ENCODE measurements at places on chromosomes 1 and 21.

- H3K27ac ChIP-seq, result no peak overlapping the region
- peak; percentile 4 for DNase-seq
- no peaks in the 10 kb centered on the region for H3K4me1 ChIP-seq
- H3K27me3 ChIP-seq, result no peaks in the 10 kb centered on the region
- H3K36me3 ChIP-seq, result no peaks in the 10 kb centered on the region
Observed at GRCh38 chr1:180415985-180416633, 86.3 kb downstream of the ACBD6 start.

DNA sequence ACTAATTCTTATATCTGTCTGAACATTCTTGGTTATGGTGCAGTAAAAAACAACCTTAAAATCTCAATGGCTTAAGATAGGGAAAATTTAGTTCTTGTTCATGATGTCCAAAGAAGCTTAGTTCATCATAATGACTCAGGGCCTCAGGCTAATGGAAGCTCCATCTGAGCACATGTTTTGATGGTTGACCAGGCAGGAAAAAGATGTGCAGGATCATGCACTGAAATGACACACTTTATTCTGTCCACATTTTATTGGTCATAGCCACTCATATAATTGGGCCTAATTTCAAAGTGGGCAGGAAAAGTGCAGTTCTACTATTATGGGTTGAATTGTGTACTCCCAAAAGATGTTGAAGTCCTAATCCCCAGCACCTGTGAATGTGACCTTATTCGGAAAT, 198.2 kb downstream of the CENPF start:
- no peaks in the 10 kb centered on the region for H3K27me3 ChIP-seq
- no peaks in the 10 kb centered on the region for H3K4me1 ChIP-seq
- no peaks in the 10 kb centered on the region for H3K36me3 ChIP-seq
- H3K27ac ChIP-seq, result no peak overlapping the region
- no peak overlapping the region for H3K4me3 ChIP-seq

DNA sequence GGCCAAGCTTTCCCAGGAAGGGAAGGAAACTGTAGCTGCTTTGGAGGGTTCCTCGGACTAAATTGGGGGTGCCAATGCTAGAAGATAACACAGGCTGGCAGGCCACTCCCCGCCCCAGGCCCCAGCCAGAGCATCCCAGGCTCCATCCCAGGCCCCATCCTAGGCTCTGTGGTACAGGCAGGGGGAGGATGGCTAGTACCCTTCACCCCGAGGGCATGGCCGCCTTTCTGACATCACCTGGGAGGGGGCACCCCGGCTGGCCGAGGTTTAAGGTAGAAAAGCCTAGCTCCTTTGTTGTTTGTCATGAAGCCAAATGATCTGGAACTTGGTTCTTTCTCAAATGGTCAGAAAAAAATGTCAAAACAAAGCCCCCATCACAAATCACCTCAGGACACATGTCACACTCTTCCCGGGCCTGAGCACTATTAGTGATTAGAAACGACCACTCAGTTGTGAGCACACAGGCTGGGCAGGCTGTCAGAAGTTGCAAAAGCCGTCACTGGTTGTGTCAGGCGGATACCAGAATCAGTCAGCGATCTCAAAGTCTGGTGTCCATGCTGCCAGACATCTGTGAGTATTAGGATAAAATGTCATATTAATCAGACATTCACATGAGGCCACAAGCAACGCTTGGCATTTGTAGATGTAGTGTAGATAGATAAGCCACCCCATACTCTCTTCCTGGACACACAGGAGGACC, 31.0 kb upstream of the ETS2 start:
- H3K27ac ChIP-seq, result no peak overlapping the region
- H3K4me3 ChIP-seq, result no peak overlapping the region
- peaks cover 13% of the 10 kb centered on the region for H3K4me1 ChIP-seq
- no peaks in the 10 kb centered on the region for H3K36me3 ChIP-seq

DNA sequence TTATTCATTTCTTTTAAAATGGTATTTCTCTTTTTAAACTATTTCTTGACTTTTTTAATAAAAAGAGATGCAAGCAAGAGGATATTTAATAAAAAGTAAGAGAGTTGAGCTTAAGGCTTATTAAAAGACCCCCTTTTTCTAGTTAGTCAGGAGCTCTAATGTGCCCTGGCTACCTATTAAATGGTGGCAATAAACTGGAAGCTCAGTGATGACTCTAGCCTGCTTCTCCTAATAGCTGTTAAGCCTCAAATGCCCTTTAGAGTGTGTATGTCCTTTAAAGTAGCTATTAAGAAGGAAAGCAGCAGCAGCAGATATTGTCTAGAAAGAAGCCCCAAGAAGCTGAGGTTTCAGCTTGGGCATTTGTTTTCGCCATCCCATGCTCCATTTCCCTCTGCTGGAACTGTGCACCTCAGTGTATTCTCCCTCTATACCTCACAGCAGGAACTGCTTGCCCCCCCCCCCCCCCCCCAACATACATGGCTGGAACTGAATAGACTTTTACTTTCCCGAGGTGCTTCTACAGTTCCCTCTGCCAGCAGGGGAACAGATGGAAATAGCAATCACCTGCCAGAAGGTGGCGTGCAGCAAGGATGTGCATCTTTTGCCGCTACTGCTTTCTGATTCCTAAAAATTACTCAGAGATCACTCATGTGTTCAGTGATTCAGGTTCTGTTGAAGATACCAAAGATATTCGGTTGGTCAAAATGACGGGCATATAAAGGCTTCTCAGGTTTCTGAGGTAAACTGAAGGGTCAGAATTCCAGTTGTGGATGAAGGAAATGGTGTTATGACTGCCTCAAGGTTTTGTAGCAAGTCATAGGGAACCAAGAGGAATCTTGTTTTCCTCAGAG, 2.5 kb downstream of the RGS4 start:
- DNase-seq, result no peak
- H3K4me3 ChIP-seq, result no peak overlapping the region
- no peaks in the 10 kb centered on the region for H3K36me3 ChIP-seq
- H3K4me1 ChIP-seq, result no peaks in the 10 kb centered on the region

GRCh38 chr1:87763483-87763882, 434.8 kb downstream of the LMO4 start:
- no peaks in the 10 kb centered on the region for H3K36me3 ChIP-seq
- no peak for DNase-seq
- H3K27me3 ChIP-seq, result no peaks in the 10 kb centered on the region
- H3K4me1 ChIP-seq, result no peaks in the 10 kb centered on the region
- no peak overlapping the region for H3K4me3 ChIP-seq
- no peak overlapping the region for H3K27ac ChIP-seq

DNA sequence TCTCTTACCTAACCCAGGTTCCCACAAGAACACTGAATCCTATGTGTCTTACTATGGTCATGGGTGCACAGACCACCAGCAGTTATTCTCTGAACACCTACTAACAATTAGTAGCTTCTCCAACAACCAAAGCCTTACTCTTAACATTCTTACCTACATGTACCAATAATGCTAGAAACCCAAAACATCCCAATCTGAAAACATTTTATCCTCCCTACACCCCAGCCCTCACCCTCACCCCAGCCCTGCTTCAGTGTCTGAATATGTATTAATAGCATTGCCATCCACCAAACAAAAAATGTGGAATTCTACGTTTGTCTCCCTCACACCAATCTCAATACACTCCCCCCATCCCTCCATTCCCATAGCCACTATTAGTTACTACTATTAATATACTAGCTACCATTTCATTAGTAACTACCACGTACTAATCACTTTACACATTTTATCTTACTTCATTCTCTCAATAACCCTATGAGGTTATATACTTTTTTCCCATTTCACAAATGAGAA, 2.6 kb downstream of the TRIM33 start:
- H3K4me1 ChIP-seq, result peaks cover 7% of the 10 kb centered on the region
- H3K27me3 ChIP-seq, result no peaks in the 10 kb centered on the region
- no peak overlapping the region for H3K27ac ChIP-seq
- H3K36me3 ChIP-seq, result no peaks in the 10 kb centered on the region
- H3K4me3 ChIP-seq, result peak overlapping the region; percentile 93
- no peak for DNase-seq

- H3K4me1 ChIP-seq, result no peaks in the 10 kb centered on the region
- H3K36me3 ChIP-seq, result peaks cover 49% of the 10 kb centered on the region
- no peak overlapping the region for H3K27ac ChIP-seq
- H3K27me3 ChIP-seq, result no peaks in the 10 kb centered on the region
- no peak for DNase-seq
Observed at GRCh38 chr1:156471496-156472490, 28.8 kb downstream of the MEF2D start.

All from GM12878 (cell line).